Type B pancreatic cell (in vitro differentiated cells): ENCODE measurements at places on chromosomes 5 and 9.

DNA sequence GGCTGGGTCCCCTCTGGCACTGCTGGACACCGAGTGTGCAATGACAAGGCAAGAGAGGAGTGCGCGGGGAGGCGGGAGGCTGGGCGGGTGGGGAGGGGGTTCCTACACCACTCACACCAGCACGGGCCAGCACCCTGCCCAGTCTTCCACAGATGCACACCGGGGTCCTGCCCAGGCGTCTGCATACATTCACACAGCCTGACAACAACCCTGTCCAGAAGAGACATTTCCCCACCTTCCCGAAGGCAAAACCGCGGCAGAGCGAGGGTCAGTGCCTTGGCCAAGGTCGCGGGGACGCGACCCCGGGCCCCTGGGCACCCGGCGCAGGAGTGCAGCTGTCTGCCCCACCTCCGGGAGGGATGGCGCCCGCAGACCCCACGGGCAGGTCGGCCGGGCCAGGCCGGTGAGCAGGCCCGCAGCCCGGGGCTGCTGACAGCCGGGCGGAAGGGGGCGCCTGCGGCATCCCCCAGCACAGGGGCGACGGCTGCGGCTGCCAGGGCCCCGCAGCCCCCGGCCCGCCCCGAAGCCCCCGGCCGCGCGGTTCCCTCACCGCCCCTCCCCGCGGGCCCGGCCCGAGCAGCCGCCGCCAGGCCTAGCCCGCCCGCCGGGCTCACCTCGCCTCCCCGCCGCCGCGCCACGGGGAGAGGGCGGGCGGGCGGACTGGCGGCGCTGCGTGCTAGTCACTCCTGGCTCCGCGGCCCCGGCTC is 496 bp downstream of the MAPK9 start:
- H3K4me1 ChIP-seq, result peaks cover 41% of the 10 kb centered on the region
- no peaks in the 10 kb centered on the region for H3K27me3 ChIP-seq
- H3K36me3 ChIP-seq, result peaks cover 13% of the 10 kb centered on the region
- peak overlapping the region; percentile 88 for H3K27ac ChIP-seq

DNA sequence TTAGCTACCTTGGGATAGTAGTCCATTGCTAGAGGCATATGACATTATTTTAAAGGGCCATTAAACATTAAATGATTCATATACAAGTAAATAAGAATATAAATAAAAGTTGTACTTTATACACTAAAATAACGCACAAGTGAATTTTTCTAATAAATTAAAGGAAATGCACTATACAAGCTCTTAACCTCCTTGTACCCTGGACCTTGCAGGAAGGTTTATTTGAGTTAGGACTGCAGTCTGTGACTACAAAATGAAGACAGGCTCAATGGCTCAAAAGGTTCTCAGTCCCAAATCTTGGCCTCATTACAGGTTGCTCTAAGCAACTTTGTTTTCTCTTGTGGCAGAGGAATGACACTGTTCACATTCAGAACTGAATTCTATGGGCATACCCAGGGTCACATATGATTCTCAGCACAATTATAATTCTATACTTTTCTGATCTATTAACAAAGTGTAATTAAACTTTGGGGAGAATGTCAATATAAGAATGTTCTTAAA is 34.4 kb downstream of the FEM1C start:
- peaks cover 5% of the 10 kb centered on the region for H3K27me3 ChIP-seq
- no peak overlapping the region for H3K4me3 ChIP-seq
- H3K27ac ChIP-seq, result no peak overlapping the region

- H3K4me1 ChIP-seq, result peaks cover 3% of the 10 kb centered on the region
- no peaks in the 10 kb centered on the region for H3K27me3 ChIP-seq
- no peaks in the 10 kb centered on the region for H3K36me3 ChIP-seq
- no peak overlapping the region for H3K27ac ChIP-seq
- no peak for DNase-seq
- H3K4me3 ChIP-seq, result no peak overlapping the region
These were observed 150.3 kb upstream of the SEMA6A start for GRCh38 chr5:116724971-116725370.

- peaks cover 4% of the 10 kb centered on the region for H3K36me3 ChIP-seq
- H3K27ac ChIP-seq, result no peak overlapping the region
- H3K4me3 ChIP-seq, result no peak overlapping the region
- peaks cover 22% of the 10 kb centered on the region for H3K27me3 ChIP-seq
- peaks cover 37% of the 10 kb centered on the region for H3K4me1 ChIP-seq
- no peak for DNase-seq
These were observed 66.6 kb downstream of the DENND1A start for GRCh38 chr9:123863164-123863855.

- DNase-seq, result no peak
- no peak overlapping the region for H3K4me3 ChIP-seq
- no peaks in the 10 kb centered on the region for H3K27me3 ChIP-seq
These were observed 114.1 kb upstream of the RIOK2 start for GRCh38 chr5:97297063-97297703.

- no peaks in the 10 kb centered on the region for H3K27me3 ChIP-seq
- no peak overlapping the region for H3K4me3 ChIP-seq
- H3K27ac ChIP-seq, result no peak overlapping the region
These were observed 50.7 kb downstream of the BAAT start for GRCh38 chr9:101333926-101334702.
